ENCODE measurements at places on chromosomes 6 and 20. TPM values are rescaled to one million over a fixed set of nuclear protein-coding genes. Genes with fewer than 3 reads are reported as not detected.

- DNase-seq, result no peak
- H3K27ac ChIP-seq, result no peak overlapping the region
- no peak overlapping the region for H3K4me3 ChIP-seq
Measured at GRCh38 chr20:15440049-15440820, 1102.8 kb upstream of the FLRT3 start.

GRCh38 chr6:25536781-25537180 lies 115.2 kb upstream of the SCGN start:
- no peak overlapping the region for H3K27ac ChIP-seq
- H3K4me1 ChIP-seq, result no peaks in the 10 kb centered on the region
- H3K4me3 ChIP-seq, result no peak overlapping the region
- no peaks in the 10 kb centered on the region for H3K27me3 ChIP-seq

GRCh38 chr6:88890860-88891845 lies 72.3 kb downstream of the RNGTT start:
- H3K4me3 ChIP-seq, result no peak overlapping the region
- H3K27me3 ChIP-seq, result no peaks in the 10 kb centered on the region
- DNase-seq, result no peak
- H3K36me3 ChIP-seq, result peaks cover 4% of the 10 kb centered on the region
- H3K27ac ChIP-seq, result no peak overlapping the region

DNA sequence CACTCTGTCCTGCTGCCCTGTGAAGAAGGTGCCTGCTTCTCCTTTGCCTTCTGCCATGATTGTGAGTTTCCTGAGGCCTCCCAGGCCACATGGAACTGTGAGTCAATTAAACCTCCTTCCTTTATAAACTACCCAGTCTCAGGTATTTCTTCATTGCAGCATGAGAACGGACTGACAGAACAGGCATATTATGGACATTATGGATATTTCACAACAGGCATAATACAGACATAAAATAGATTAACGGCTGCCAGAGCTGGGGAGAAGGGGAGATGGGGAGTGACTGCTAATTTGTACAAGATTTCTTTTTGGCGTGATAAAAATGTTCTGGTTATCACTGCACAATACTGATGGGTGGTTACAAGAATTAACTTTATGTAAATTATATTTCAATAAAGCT lies 29.4 kb downstream of the TRPC4AP start:
- no peaks in the 10 kb centered on the region for H3K4me1 ChIP-seq
- H3K27me3 ChIP-seq, result no peaks in the 10 kb centered on the region
- H3K27ac ChIP-seq, result no peak overlapping the region
- DNase-seq, result no peak

DNA sequence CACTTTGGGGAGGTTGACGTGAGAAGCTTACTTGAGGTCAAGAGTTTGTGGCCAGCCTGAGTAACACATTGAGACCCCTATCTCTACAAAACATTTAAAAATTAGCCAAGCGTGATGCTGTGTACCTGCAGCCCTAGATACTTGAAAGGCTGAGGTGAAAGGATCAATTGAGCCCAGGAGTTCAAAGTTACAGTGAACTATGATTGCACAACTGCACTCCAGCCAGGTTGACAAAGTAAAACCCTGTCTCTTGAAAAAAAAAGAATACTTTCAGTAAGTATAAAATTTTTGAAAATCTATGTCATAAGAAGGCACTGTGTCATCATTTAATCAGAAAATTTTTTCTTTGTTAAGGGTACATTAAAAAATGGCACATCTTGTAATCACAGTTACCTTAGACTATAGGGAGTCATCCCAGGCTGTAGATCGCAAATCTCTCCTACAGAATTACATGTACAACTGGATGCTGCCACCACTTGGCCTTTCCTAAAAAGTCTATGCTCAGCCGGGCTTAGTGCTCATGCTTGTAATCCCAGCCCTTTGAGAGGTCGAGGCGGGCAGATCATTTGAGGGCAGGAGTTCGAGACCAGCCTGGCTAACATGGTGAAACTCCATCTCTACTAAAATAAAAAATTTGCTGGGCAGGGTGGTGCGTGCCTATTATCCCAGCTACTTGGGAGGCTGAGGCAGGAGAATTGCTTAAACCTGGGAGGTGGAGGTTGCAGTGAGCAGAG lies 17.0 kb upstream of the MRS2 start:
- H3K27me3 ChIP-seq, result no peaks in the 10 kb centered on the region
- no peak overlapping the region for H3K4me3 ChIP-seq
- no peak overlapping the region for H3K27ac ChIP-seq
- DNase-seq, result no peak

DNA sequence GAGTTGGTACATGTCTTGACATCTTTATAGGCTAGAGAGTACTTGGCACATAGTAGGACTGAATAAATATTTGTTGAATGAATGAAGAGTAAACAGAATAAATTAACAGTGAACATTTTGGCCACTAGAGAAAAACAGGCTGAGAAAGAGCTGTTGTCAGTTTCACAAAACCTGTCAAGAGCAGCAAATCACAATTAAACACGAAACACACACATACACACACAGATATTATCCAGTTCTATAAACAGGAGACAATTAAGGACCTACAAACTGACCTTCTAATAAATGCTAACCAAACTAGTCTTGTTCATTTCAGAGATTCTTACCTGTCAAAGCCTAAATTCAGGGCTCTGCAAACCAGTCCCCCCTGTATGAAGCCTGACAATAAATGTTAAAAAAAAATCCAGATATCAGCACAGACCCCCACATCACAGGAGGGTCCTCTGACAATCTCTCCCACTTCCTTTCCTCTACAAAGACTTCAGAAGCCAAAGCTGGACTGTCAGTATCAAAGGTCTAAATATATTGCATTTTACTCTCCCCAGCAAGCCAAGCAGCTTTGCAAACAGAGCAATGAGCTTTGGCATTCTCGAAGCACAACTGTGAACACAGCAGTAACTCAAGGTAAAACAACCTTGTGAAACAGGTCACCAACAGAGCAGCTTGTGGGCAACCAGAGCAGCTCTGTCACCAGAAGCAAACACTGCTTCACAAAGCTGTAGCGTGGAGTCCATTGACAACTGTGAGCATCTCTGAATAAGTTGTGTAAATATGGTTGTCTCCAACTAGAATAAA lies 229.9 kb downstream of the TBXT start:
- no peak overlapping the region for H3K27ac ChIP-seq
- no peaks in the 10 kb centered on the region for H3K4me1 ChIP-seq
- DNase-seq, result peak; percentile 14
- H3K36me3 ChIP-seq, result no peaks in the 10 kb centered on the region
- H3K4me3 ChIP-seq, result no peak overlapping the region

The BAG2 gene
- polyA plus RNA-seq, result 4.2 TPM
